Stimulated activated CD4-positive, alpha-beta T cell treated with anti-CD3 and anti-CD28 coated beads, TNF-alpha, amount 100 ng/mL, for 48 hours (primary cell): ENCODE measurements at places on chromosomes 6 and 20.

DNA sequence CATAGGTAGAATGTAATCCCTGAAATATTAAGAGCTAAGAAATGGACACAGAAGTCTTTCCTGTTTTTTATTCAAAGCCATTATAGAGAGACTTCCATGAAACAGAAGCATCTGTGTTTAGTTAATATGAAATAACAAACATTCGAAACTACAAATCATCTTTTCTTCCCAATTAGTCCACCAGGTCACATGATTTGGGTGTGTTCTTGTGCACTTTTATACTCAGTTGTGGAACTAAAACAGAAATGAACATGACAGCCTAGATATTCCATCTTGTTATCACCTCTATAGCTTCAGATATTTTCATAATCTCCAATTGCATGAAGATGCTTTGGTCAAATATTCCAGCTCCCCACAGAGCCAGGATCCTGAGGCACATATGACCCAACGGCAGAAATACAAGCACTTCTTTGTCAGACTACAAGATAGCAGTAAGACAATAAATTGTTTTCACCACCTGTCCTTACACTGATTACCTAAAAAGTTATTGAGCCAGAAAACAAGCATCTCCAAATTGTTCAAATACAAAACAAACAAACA lies 116.8 kb upstream of the BEND6 start:
- DNase-seq: no peak

DNA sequence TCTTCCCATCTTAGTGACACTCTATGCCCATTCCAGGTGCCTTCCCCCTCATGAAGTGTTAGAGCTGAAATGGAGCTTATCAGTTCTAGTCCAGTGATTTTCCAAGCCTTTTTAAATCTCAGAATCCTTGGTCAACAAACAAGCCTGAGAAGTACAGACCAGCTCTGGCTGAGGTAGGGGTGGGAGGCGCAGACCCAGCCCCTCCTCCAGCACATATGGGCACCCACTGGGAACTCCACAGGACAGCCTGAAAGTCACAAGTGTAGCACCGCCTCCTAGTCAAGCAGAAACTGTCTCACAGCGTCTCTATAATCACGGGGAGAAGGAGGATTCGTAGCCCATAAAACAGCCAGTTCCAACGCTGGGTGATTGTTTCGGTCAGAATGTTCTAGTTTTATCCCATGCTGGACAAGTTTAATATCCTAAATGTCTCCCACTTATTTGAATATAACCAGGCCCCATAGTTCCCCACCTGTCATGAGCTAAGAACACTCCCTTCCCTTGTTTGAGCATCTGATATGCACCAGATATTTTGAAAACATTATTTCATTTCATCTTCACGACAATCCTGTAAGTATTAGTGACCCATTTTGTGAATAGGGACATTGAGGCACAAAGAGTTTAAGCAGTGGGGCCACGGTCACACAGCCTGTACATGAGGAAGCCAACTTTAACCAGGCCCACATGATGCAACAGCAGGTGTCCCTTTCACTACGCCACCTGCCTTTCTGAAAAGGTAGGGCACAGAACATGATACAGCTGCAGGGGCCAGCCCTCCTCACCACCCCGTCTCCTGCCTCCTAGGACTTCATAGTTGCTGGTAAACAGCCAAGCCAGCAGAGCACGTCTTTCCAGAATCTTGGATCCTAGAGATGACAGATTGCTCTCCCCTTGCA lies 40.1 kb downstream of the TRAF3IP2 start:
- DNase-seq: peak; percentile 20

- no peak for DNase-seq
These were observed 83.7 kb upstream of the ZNF322 start for GRCh38 chr6:26743157-26743821.

GRCh38 chr6:41200296-41200900 lies 551 bp downstream of the TREML2 start:
- no peak for DNase-seq

DNA sequence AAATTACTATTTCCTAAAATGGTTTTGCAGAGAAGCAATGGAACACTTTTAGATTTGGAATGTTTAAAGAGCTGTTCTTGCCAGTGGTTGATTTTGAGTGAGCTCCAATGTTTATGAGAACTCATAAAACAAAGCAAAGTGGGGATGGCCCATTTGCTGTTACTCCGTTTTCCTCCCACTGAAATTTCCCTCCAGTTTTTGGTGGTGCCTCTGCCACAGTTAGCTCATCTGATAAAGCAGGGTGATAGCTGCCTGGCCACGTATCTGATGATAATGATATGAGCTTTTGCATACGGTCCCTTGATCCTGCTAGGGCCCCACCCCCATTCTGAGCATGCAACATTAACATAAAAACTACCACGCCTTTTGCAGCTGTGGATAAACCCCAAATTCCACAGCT lies 10.4 kb downstream of the CD83 start:
- DNase-seq: no peak

GRCh38 chr6:25136854-25137253 lies 142.3 kb upstream of the CARMIL1 start:
- no peak for DNase-seq

- no peak for DNase-seq
These were observed 55.2 kb downstream of the NEDD9 start for GRCh38 chr6:11177271-11177670.

- no peak for DNase-seq
These were observed 4.5 kb downstream of the CCDC170 start for GRCh38 chr6:151498327-151498726.

GRCh38 chr6:64014595-64014994 lies 379.0 kb downstream of the PHF3 start:
- DNase-seq: no peak

DNA sequence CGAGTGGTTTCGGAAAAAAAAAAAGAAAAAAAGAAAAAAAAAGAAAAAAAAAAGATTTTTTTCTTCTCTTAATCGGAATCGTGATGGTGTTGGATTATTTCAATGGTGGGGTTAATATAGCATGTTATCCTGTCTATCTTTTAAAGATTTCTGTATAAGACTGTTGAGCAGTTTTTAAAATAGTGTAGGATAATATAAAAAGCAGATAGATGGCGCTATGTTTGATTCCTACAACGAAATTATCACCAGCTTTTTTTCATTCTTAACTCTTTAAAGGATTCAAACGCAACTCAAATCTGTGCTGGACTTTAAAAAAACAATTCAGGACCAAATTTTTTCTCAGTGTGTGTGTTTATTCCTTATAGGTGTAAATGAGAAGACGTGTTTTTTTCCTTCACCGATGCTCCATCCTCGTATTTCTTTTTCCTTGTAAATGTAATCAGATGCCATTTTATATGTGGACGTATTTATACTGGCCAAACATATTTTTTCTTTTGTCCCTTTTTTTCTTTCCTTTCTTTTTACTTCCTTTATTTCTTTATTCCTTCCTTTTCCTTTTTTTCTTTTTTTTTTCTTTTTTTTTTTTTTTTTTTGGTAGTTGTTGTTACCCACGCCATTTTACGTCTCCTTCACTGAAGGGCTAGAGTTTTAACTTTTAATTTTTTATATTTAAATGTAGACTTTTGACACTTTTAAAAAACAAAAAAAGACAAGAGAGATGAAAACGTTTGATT lies 3.6 kb downstream of the SOX4 start:
- no peak for DNase-seq

- DNase-seq: no peak
These were observed 59.1 kb upstream of the SMOC2 start for GRCh38 chr6:168381726-168382458.

DNA sequence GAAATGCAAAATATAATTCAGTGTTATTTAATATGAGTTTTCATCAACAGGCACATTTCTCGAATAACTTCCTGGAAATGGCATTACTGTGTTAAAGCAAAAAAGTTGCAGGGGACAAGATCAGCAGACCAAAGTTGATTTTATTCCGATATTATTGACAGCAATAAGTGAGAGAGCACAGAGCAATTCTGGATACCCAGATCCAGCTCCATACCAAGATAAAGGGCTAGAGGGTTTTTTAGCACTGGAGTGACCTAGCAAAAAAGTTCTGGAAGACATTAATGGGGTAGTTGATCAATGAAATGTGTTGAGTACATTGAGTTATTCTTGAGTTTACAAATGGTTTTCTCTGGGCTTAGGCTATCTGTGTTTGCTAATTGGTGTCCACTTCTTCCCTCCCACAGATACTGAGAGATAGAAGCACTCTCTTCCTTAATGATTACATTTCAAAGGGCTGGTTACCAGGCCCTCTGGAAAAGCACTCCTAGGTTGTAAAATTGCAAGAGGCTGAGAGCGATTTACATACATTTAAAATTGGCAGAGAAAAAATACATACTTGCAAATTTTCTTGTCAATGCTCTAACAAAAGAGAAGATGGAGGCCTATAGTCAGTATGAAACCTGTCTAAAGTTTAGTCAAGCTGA lies 47.0 kb upstream of the MANEA start:
- DNase-seq: no peak

DNA sequence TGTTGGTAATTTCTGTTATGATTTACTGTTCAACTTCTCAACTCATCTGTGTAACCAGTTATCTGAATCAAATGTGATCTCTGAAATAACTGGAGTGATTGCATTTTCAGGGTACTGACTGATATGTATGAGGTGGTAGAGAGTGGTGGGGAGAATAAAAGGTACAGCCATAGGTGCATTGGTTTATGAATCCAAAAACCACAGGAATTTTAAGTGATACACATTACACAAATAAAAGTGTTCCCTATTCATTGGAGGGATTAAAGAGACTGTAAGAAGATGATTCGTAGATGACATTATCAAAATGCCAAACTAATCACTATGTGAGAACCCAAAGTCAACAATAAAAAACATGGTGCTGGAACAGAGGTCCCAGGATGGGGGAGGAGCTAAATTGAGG lies 158.7 kb upstream of the RSPO3 start:
- no peak for DNase-seq

GRCh38 chr20:59724457-59725366 lies 120.4 kb downstream of the PHACTR3 start:
- DNase-seq: no peak
